ENCODE measurements at places on chromosomes 4 and X. TPM values are rescaled to one million over a fixed set of nuclear protein-coding genes. Genes with fewer than 3 reads are reported as not detected.

GRCh38 chrX:39665830-39666518 is 431.8 kb downstream of the BCOR start:
- no peak for DNase-seq

- DNase-seq = no peak
These were observed 82.0 kb downstream of the TMEM156 start for GRCh38 chr4:38950159-38950558.

DNA sequence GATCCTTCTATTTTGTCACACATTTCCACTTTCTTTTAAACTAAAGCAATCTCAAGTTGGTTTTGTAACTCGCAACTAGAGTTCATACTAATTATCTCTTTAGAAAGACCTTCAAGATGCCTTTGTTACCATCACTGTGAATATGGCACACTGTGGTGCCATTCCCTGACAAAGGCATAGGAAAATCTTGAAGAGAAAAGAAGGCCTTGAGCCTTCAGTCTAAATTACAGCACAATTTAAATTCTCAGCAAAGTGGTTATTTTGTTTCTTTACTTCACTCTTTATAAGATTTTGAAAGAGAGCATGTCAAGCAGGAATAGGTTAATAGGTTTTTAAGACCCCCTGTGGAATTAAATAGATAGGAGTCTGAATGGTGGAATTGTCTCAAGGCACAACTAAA is 89.0 kb upstream of the BANK1 start:
- DNase-seq = no peak

GRCh38 chr4:79088946-79089691 is 149.9 kb upstream of the PAQR3 start:
- no peak for DNase-seq

KLHL15 gene
- total RNA-seq = 8.4 TPM

DNA sequence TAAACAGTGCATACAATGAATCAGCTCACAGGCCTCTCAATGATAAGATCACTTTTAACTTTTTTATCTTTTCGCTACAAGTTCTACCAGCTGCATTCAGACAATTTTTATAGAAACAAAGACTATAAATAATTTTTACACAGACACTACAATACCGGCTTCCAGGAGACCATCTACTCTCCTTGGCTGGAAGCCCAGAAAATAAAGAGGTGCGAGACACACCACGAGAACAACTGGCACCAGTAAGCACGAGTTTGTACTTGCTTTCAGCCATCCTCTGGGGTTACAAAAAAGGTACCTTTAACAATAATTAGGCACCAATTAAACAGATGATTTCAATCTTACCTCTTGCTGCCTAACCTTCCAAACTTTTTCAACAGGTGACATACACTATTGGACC is 11.2 kb upstream of the PRDX4 start:
- DNase-seq = no peak

All from HT1080 (cell line).